ENCODE measurements at places on chromosomes 16 and 17.

DNA sequence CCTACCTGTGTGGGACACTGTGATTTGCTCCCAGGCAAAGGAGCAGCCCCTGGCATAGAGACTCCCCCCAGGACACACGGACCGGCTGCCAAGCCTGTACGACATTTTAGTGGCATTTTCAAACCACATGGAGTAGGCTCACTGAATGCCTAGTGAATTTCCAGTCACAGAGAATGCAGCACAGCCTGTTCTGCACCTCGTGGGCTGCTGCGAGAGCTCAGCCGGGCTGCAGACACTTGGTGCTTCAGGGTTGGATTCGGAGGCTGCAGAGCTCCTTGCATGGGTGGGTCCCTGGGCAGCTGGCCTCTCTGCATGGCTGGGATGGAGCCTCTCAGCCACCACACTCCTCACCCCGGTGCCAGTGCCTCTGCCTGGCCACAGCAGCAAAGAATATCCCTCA, 51.2 kb upstream of the HNF1B start:
- no peak for DNase-seq

- no peak for DNase-seq
Measured at GRCh38 chr16:67181346-67181745, 2.4 kb downstream of the MATCAP1 start.

- no peak for DNase-seq
Measured at GRCh38 chr17:33492731-33493265, 199.7 kb upstream of the ASIC2 start.

- DNase-seq = peak; percentile 78
Measured at GRCh38 chr17:41648411-41649195, 24.2 kb upstream of the KRT17 start.

DNA sequence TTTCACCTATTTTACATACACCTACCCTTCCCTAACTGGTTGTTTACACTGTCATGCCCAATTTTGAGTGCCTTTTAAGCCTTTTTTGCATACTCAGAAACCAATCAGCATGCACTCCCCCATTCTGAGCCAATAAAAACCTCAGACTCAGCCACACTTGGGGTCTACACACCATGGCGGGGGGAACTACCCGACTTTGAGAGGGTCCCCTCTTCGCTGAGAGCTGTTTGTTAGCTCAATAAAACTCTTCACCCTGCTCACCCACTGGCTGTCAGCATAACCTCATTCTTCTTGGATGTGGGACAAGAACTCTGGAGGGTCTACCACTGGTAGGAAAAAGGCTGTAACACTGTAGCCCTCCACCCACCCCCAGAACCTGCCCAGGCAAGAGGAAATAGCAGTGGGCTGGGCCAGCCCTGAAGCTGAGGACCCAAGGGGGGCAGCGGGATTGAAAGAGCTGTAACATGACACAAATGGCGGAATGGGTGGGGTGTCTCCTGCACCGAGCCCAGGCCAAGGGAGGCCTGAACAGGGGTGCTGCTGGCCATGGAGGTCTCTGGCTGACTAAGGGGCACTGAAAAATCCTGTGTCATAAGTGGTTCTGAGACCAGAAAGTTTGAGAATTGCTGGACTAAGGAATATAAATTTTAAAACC, 3.0 kb upstream of the FLYWCH2 start:
- no peak for DNase-seq

GRCh38 chr16:10631886-10632285, 51.5 kb upstream of the EMP2 start:
- DNase-seq = no peak

- no peak for DNase-seq
Measured at GRCh38 chr17:17822616-17823015, 14.2 kb downstream of the SREBF1 start.

DNA sequence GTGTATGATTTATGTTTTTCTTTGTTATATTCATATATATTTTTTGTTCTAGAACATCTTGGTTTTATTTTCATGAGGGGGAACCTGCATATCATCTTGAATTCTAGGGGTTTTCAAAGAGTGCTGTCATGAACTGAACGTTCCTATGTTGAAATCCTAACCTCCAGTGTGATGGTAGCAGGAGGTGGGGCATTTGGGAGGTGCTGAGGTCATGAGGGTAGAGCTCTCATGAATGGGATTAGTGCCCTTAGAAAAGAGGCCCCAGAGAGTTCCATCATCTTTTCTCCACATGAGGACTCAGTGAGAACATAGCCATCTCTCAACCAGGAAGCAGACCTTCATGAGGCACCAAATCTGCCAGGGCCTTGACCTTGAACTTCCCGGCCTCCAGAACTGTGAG, 34.6 kb upstream of the CCDC182 start:
- no peak for DNase-seq

DNA sequence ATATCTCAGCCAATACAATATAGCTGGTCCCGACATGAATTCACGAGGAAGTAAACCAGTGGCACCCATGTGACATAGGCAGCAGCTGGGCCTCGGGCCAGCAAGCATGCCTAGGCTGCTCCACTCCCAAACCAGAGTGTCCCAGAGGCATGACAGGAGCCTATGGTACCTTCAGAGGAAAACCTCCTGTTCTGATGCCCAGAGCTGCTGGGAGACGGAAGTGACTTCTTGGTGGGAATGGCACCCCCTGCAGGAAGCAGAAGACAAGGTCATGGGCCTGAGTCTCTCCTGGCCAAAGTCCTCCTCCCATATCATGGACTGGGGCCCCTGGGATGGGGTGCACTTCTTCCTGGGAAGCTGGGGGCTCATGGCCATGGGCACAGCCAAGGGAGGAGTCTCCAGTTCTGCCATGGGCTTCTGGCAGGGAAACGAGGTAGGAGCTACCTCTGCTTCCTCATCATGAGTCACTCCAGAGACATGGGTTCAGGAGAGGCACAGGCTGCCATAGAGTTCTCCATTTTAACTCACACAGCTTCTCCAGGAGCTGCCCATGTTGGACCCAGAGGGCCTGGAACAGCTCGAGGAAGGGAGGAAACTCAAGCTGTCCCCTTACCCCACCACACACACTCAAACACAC, 13.4 kb downstream of the FBF1 start:
- no peak for DNase-seq

GRCh38 chr17:5139458-5139732, 23.6 kb downstream of the USP6 start:
- DNase-seq = no peak

Measured in activated T-helper 1 cell treated with anti-CD3 and anti-CD28 coated beads, Interleukin-2, amount 50 U/mL, for 16 hours (primary cell).